ENCODE measurements at places on chromosomes 4 and X.
A peak's percentile ranks its signal among the peaks of the same experiment; 100 is the strongest.

GRCh38 chr4:62898115-62898514 is 1511.1 kb downstream of the TECRL start:
- DNase-seq: no peak

DNA sequence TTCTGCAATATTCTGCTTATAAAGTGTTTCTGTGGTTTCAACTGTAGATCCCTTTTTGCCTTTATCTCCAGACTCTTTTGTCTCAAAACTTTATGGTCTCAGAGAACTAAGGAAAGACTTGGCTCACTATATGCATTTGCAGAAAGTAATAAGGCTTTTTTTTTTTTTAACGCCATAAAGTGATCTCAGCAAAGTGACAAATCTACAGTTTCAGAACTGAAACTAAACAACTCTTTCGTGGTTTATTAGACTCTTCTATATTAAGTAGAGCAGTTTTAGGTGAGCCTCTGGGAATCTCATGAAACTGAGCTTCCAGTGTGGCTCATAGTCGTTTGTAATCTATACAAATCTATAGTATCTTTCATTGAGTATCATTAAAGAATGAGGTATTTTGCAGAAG is 15.3 kb downstream of the ATP7A start:
- no peak for DNase-seq

DNA sequence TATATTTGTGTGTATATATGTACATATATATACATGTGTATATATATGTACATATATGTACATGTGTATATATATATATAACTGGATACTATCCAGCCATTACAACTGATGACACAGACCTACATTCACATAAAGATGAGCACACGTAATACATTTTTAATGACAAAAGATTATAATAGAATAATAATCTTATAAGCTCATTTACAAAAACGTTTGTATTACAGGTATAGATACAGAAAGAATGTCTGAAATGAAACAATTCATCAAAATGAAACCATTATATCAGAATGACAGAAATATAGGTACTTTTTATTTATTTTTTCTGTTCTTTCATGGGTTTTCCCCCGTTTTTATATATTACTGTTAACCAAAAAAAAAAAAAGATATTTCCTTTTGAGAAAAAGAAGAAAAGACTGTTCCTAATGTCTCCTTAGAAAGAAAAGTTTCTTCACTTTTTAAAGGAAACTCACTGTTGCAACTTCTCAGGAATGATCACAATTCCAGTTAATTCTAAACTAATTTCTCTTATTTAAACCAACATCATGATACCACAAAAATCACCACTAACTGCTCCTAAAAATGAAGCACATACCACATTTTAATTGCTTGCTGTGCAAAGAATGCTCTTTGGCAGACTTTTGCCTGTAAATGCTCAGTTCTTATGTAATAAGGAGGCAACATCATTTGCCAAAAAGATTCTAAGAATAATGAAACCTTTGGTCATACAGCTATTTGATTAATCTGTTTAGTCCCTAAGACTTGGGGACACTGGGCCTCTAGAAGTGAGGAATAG is 18.9 kb downstream of the LEF1 start:
- DNase-seq: peak; percentile 55

DNA sequence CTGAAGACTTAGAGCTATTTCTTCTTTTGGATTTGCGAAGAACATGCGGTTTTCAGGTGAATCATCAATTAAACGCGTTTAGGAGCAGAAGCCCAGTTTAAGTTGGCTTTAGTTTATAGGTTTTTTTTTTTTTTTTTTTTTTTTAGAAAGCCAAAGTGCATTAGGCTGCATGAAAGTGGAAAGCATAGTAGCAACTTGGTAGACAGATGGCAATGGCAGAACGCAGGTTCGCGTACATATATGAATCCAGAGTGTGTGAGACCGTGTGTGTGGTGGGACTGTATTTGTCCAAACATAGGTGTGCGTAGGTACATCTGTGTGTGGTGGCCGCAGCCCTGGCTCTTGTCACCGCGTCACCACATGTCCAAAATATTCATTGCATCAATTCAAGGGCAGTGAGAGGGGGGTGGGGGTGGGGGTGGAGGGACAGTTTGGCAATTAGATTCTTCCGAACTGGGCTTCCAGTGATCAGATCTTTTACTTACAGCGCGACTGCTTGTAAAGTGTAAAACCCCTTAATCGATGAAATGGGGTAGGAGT is 901 bp downstream of the JADE1 start:
- no peak for DNase-seq

GRCh38 chrX:118047446-118048186 is 69.0 kb downstream of the KLHL13 start:
- no peak for DNase-seq

- no peak for DNase-seq
Measured at GRCh38 chrX:10254739-10255138, 98.0 kb downstream of the CLCN4 start.

DNA sequence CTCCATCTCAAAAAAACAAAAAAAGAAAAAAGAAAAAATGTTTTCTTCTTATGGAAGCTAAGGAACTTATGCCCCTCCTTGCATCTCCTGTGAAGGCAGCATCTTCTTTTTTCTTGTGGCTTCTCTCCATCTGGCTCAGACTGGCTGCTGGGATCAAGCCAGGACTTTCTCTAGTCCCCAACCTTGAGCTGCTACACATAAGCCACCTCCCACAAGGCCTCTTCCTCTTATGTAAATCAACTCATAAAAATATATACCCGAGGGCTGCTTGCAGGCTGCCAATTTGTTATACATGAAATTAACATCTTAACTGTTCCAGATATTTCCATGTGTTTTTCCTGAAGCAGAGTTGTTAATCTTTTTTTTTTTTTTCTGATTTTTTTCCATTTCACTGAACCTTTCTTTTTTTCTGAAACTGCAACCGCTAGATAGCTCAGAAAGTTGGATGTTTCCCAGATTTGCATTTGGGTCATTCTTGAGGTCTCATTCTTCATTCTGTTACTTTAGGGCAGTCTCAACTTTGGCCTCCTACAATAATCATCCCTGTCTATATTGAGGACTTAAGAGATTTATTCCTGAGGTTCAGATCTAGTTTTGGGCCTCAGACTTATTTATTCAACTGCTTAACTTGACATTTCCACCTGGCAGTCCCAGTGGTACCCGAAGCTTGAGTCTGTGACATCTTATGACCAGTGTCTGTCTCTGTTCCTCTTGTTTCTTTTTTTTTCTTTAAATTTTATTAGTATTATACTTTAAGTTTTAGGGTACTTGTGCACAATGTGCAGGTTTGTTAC is 10.3 kb downstream of the SNX25 start:
- no peak for DNase-seq

GRCh38 chr4:72974694-72975487 is 94.6 kb downstream of the COX18 start:
- DNase-seq: peak; percentile 63

- DNase-seq: no peak
Measured at GRCh38 chr4:43394976-43395375, 502.5 kb downstream of the GRXCR1 start.

DNA sequence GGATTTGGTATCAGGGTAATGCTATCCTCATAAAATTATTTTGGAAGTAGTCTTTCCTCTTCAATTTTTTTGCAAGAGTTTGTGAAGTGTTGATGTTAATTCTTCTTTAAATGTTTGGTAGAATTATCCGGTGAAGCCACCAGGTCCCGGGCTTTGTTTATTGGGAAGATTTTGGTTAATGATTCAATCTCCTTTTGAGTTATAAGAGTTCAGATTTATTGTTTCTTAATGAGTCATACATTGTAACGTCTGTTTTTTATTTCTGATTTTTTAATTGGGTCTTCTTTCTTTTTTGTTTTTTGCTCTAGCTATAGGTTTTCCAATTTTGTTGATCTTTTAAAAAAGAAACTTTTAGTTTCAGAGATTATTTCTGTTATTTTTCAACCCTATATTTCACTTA is 412.3 kb downstream of the PDGFC start:
- DNase-seq: peak; percentile 16
